A549 treated with dexamethasone at 1 μM for 4 hours (cell line): ENCODE measurements at places on chromosomes 7 and 10. TPM values are rescaled to one million over a fixed set of nuclear protein-coding genes. Genes with fewer than 3 reads are reported as not detected.

WNT8B gene
- 0.05 TPM in 1 of 5 replicates, not detected in the others for total RNA-seq

SLC13A1 gene
- not detected in 5 replicates for total RNA-seq

FAM25C gene
- 0.57 to 4.1 TPM (median 2.0 TPM) in 4 of 5 replicates, not detected in the other for total RNA-seq

COBL gene
- total RNA-seq, result 3.2 to 4.5 TPM (median 4.2 TPM) in 5 replicates

AKR1E2 gene
- total RNA-seq, result 4.8 to 6.1 TPM (median 5.6 TPM) in 5 replicates

CAV1 gene
- total RNA-seq, result 574 to 718 TPM (median 675 TPM) in 5 replicates

LHPP gene
- total RNA-seq, result 9.9 to 13.6 TPM (median 12.1 TPM) in 5 replicates

LIPK gene
- not detected in 5 replicates for total RNA-seq

DOCK4 gene
- total RNA-seq, result 5.5 to 10.1 TPM (median 7.4 TPM) in 5 replicates

MSRB2 gene
- 11.0 to 12.5 TPM (median 11.5 TPM) in 5 replicates for total RNA-seq

CRYGN gene
- total RNA-seq, result not detected in 5 replicates

IRF5 gene
- total RNA-seq, result 11.9 to 16.6 TPM (median 15.9 TPM) in 5 replicates

DNAH11 gene
- 0.25 to 0.75 TPM (median 0.35 TPM) in 5 replicates for total RNA-seq

DRGX gene
- 0.05 TPM in 2 of 5 replicates, not detected in the others for total RNA-seq

TAS2R3 gene
- 0.10 TPM in 1 of 5 replicates, not detected in the others for total RNA-seq

PALD1 gene
- 4.8 to 6.9 TPM (median 6.7 TPM) in 5 replicates for total RNA-seq
